ENCODE measurements at places on chromosomes 2 and 18. TPM values are rescaled to one million over a fixed set of nuclear protein-coding genes. Genes with fewer than 3 reads are reported as not detected.

SCTR gene
- total RNA-seq: not detected

UGT1A9 gene
- total RNA-seq: not detected

- DNase-seq: no peak
Observed at GRCh38 chr18:71106701-71107100, 817.9 kb downstream of the SOCS6 start.

PTPRN gene
- total RNA-seq: 2.0 TPM

ASIC4 gene
- total RNA-seq: 1.2 TPM

GRCh38 chr2:241559323-241560161 is 997 bp downstream of the BOK start:
- DNase-seq: peak; percentile 91

- DNase-seq: no peak
Observed at GRCh38 chr2:10449486-10449831, 1.3 kb upstream of the ODC1 start.

DNA sequence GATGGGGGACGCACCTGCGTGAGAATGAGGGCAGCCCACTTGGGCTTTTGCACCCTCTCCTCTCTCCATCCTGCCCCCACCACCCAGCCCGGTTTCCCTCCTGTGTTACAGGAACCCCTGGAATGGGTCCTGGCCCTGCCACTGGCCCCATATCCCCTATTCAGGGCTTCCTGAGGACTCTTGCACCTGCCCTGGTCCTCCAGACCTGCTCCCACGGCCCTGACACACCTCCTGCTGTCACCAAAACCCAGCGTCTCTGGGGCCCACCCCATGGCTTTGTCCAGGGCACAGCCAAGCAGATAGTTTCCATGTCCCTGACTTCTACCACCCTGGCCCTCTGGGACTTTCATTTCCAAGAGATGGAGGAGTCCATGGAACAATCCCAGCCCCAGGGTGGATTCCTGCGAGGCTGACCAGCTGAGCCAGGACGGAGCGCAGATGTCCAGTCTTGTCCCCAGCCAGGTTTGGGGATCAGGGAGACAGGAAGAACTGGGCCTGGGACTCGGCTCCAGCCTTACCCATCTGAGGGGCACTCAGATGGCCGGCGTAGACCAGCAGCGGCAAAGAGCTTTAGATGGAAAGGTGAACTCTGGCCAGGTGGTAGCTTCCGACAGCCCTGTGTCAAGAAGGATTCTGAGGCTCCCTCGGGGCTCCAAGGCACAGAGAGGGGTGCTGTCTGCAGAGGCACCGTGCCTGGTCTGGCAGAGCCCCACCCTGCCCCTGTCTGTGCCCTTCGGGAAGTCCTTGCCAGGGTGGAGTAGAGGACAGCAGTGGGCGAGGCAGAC is 12.0 kb downstream of the GPR35 start:
- DNase-seq: no peak

- DNase-seq: no peak
Observed at GRCh38 chr2:229947544-229947943, 25.2 kb downstream of the FBXO36 start.

- DNase-seq: no peak
Observed at GRCh38 chr2:187988348-187988747, 303.3 kb upstream of the GULP1 start.

ROCK1 gene
- total RNA-seq: 21.7 TPM

GRCh38 chr18:44793194-44793593 is 112.5 kb downstream of the SETBP1 start:
- no peak for DNase-seq

GRCh38 chr2:239991689-239992314 is 33.3 kb downstream of the NDUFA10 start:
- peak; percentile 62 for DNase-seq

DNA sequence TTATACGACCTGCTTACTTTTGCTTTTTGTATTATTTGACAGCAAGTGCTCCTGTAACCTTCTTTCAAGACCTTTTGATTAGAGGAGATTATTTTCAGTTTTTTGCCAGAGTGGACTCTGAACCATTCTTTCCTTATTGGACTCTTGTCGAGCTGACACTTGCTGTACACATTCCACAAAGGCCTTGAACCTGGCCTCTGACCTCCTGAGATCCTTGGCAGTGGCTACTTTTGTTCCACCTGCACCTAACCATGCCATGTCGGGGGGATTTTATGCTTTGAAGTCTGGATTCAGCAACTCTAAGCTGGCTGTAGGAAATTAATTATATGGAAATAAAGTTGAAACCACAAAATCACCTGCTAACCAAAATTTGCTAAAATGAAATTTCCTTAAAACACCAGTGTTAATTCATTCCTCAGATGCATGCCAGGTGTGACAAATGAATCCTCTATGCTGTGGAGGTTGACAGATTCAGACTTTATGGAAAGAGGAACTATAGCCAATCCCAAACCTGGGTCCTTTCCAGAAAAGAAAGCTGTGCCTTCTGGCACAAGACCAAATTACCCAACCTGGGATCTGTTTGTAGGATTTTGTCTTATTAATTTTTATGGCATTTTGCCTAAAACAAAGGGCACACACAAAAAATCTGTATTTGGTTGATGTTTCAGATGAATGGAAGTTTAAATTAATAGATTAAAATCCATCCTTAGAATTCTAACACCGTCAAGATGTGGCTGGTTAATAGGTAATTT is 110.4 kb downstream of the CDC42EP3 start:
- no peak for DNase-seq

- DNase-seq: no peak
Observed at GRCh38 chr18:55588870-55589595, 1.0 kb upstream of the TCF4 start.

DNA sequence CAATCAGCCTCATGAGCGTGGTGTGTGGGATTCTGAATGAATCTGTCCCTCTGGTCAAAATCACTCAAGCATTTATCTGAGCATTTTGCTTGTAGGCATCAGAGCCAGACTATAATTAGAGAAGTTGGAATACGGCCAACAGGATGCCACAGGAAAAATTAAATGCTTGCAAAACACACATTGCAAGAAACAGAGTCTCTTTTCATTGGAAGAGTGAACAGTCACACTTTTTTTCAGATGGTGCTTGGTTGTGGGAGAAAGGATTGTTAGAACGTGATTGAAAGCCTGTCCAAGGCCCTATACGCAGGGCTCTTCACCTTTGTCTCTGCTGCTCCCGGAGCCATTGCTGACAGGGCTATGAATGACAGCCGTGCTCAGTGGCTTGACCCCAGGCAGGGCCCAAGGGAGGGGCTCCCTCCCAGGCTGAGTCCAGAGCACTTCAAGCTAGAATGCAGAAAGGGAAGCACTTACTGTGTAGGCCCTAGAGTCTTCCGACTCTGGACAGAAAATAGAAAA is 59.8 kb downstream of the SNTG2 start:
- DNase-seq: no peak

- DNase-seq: peak; percentile 65
Observed at GRCh38 chr2:232658217-232658785, 24.9 kb downstream of the EFHD1 start.

- no peak for DNase-seq
Observed at GRCh38 chr2:142574388-142574787, 303.1 kb upstream of the KYNU start.

GRCh38 chr18:77737405-77737804 is 487.8 kb downstream of the GALR1 start:
- no peak for DNase-seq

GRCh38 chr2:101440127-101440738 is 34.7 kb downstream of the RFX8 start:
- DNase-seq: no peak

CTAGE1 gene
- total RNA-seq: not detected

DNA sequence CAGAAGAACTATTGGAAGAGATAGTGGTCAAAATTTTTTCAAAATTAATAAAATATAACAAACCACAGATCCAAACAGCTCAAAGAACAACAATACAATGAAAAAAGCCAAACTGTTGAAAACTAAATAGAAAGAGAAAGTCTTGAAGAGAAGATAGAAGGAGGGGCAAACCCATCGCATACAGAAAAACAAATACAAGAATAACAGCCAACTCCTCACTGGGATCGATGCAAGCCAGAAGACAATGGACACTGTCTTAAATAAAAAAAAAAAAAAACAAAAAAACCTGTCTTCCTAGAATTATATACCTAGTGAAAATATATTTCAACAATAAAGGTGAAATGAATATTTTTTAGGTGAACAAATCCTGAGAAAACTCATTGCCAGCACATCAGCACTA is 34.1 kb upstream of the ARHGAP25 start:
- DNase-seq: no peak

KCNIP3 gene
- total RNA-seq: 0.48 TPM

REG1A gene
- 0.24 TPM for total RNA-seq

RFX8 gene
- not detected for total RNA-seq

MYO3B gene
- 0.35 TPM for total RNA-seq

GRCh38 chr2:60098996-60099395 is 454.5 kb downstream of the BCL11A start:
- no peak for DNase-seq

DNA sequence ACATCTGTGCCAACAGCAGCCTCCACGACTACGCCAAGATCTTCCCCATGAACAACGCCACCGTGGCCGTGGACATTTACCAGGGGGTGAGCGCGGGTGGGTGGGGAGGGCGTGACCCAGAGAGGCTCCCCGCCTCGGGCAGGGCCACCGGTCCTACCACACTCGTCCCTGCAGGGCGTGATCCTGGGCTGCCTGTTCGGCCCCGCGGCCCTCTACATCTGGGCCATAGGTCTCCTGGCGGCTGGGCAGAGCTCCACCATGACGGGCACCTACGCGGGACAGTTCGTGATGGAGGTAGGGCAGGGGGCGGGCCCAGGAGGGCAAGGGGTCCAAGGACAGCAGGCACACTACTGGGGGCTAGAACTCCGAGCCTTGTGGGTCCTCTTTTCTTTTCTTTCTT is 8.5 kb upstream of the CTDSP1 start:
- no peak for DNase-seq

GRCh38 chr2:120904830-120905234 is 169.2 kb downstream of the GLI2 start:
- no peak for DNase-seq

GRCh38 chr2:45259138-45259537 is 249.9 kb upstream of the SIX2 start:
- DNase-seq: peak; percentile 20

DNA sequence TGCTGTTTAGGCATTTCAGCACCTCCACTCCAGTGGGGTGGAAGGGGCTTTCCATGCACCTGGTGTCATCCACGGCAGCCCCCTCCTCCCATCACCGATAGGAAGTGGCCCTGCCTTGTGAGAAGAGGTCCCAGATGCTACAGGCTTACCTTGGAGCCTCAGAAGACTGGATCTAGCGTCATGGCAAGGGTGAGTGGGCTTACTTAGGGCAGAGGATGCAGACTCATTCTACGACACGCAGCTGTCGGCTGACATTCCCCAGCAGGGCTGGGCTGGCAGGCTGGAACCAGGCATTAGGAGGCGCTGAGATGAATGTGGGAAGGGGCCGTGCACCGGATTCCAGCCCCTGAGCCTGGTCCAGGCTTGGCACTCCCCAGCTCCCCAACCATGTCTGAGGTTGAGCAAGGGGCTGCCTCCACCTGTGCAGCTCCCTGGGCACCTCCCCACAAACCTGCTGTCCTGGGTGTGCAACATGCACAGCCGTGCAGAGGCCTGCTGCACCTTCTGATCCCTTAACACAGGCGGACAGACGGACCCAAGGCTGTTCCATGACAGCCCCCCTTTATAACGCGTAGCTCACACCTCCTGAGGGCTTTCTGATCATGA is 1.7 kb upstream of the PRLH start:
- DNase-seq: peak; percentile 49

SCRN3 gene
- total RNA-seq: 12.1 TPM

Measured in H7 (cell line).